ENCODE measurements at places on chromosomes 4 and X.

DNA sequence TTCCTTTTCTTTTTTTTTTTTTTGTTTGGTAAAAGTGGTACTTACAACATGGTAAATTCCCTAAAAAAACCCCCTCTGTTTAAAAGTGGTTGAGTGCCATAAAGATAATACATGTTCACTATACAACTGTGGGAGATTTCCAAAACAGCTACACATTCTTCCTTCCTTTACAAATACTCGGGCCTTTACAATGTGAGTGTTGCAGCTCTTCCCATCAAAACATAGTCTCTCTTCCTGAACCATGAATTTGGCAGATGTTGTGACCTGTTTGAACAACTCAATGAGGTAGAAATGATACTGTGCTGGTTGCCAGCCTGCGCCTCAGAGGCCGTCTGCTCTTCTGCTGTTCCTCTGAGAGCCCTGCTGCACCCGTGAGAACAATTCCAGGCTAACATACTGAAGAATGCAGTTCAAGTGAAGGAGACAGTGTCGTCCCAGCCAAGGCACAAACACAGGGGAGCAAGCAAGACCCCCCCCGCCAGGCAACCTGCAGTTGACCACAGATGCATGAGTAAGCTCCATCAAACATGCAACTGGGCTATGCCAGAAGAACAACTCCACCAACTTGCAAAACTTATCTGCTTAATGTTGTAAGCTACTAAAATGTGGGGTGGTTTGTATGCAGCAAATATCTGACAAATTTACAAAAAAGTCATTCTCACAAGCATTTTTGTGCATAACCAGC, 645.0 kb downstream of the PCDH7 start:
- DNase-seq: no peak

- no peak for DNase-seq
Observed at GRCh38 chrX:47206316-47206715, 12.2 kb upstream of the CDK16 start.

GRCh38 chr4:20995015-20995414, 294.8 kb downstream of the PACRGL start:
- DNase-seq: no peak

GRCh38 chrX:3717742-3718420, 4.4 kb upstream of the PRKX start:
- no peak for DNase-seq

GRCh38 chr4:184413261-184414046, 60.9 kb downstream of the IRF2 start:
- DNase-seq: no peak

DNA sequence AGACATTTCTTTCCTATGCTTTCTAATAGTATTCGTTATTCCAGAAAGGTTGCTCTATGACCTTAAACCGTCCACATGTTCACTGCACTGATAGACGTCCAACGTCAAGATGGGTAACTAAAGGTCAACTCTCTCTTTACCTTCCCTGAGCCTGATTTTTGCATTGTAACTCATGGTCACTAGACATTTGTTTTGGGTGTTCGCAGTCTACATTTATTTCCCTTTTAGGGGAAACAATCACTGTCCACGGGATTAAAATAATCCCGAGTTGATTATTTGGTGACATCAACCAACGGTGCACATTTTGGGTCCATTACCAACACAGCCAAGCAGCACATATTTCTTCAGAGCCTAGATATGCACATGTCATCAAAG, 540 bp upstream of the HADH start:
- no peak for DNase-seq

DNA sequence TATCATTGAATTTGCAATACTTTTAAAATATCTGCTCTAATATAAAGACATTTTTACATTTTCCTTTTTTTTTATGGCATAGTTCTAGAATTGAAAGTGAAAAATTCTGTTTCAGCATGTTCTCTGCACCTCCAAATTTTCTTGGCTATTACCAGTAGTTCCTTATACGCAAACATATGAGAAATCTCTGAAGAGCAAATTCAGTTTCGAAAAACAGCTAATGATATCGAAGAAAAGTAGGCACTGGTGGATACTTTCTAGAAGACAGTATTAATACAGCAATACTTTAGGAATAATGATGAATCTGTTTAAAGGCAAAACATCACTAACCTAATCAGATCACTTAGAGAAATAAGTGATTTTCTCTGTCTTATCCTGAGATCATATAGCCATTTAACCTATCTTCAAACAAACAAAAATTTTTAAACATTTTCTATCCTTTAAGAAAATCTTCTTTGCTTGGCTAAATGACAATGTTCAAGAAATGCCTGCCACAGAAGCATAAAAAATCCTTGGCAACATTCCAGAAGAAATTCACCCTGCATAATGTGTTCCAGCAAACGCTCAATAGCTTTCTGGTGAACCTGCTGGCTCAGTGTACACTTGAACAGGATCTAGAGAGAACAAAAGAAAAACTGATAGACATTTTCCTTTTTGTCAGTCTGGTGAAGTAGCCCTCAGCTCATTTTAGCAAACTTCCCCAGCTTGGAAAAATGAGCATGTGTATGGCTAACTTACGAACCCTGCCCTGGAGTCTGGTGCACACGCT, 51.2 kb upstream of the KLF3 start:
- DNase-seq: no peak

- DNase-seq: no peak
Observed at GRCh38 chr4:163878336-163879121, 384.0 kb downstream of the TMA16 start.

DNA sequence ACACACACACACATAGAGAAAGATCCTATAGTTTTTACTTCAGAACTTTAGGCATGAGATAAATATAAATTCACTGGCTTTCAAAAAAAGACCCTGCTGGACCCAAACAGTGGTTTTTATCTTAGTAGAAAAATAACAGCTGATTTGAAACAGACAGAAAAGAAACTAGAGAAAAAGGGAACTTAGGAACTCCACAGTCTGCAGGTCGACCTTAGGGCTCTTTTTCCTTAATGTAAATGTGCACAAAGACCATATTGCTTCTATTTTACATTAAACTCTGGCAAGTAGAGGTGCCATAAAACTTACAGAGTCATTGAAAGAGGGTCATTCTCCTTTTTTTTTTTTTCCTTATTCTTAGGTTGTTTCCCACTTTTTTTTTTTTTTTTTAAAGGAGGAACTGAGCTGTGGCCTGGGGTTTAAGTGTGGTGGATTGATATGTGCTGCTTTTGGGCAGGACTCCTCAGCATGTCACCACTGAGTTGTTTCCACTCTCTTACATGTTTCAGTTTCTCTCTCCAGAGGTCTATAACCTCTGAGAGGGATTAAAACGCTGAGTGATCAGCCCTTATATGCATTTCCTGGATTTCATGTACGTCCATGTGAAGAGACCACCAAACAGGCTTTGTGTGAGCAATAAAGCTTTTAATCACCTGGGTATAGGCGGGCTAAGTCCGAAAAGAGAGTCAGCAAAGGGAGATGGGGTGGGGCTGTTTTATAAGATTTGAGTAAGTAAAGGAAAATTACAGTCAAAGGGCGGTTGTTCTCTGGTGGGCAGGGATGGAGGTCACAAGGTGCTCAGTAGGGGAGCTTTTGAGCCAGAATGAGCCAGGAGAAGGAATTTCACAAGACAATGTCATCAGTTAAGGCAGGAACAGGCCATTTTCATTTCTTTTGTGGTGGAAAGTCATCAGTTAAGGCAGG, 70.8 kb upstream of the PACRGL start:
- no peak for DNase-seq

GRCh38 chrX:53511322-53511721, 77.2 kb upstream of the HSD17B10 start:
- no peak for DNase-seq

DNA sequence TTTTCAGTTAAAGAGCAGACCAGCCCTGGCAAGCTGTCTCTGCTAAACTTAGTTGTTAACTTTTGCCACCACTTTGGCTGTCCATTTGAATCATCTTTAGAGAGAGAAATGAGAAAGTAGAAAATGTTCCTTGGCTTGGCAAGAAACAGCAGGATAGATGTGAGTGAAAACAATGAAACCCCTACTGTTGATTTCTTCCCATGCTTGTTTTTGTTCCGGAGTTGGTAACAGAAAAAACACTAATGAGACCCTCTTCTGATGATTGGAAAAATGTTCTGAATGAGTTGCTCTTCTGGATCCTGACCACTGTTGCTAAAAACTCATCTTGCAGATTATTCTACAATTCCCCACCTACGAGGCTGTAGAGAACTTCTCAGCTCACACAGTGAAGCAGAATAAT, 203.3 kb downstream of the MAPK10 start:
- no peak for DNase-seq

DNA sequence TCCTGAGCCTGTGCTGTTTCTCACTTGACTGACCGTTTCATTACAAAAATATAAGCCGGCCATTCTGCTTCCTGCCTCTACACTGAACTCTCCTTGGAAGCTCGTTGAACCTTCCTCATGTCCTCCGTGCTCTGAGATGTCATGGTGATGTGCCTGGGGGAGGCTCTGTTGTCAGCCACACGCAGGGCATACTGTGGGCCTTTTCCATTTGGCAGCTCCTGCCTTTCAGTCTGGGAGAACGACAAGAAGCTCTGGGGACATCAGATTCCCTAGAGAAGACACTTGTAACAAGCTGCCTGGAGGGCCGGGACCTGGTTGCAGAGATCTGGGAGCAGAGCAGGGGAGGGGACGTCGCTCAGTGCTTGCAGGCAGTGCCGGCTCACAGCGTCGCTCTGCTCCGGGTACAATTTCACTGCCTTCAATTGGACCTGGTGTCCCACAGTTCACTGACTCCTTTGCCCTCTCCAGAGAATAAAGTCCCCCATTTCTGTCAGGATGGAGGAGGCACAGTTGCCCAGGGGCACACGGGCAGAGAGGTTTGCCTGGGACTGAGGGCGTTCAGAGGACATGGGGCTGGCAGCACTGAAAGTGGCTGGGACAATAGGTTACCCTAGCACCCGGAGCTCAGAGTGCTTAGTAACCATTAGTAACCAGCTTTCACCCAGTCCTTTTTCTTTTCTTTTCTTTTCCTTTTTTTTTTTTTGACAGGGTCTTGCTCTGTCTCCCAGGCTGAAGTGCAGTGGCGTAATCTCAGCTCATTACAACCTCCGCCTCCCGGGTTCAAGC, 19.1 kb upstream of the MECP2 start:
- DNase-seq: no peak

DNA sequence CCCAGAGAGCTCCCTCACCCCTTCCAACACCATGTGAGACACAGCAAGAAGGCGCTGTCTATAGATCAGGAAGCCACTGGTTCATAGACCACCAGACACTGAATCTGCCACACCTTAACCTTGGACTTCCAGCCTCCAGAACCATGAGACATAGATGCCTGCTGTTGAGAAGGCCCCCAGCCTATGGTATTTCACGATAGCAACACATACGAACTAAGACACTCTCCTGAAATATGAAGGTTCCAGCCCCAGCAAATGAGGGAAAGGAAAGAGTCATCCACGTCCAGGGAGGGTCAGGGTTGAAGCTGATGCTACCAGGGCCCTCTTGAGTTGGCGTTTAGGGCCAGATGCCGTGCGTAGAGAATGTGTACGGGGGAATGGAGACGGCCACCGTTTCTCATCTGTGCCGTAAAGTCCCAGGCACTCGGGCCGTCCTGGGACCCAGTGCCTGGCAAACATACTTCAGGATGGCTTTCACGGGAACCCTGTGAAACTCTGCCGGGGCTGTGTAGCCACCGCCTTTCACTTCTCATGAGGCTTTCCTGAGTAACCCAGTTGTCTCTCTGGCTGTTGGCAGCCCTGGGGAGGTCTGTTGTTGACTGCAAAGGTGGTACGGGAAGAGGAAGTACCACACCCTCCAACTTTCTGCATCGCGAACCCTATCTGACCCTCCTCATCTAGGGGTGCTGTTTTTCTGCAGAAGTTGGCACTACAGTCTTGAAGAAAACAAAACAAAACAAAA, 17.7 kb upstream of the P2RY8 start:
- no peak for DNase-seq

DNA sequence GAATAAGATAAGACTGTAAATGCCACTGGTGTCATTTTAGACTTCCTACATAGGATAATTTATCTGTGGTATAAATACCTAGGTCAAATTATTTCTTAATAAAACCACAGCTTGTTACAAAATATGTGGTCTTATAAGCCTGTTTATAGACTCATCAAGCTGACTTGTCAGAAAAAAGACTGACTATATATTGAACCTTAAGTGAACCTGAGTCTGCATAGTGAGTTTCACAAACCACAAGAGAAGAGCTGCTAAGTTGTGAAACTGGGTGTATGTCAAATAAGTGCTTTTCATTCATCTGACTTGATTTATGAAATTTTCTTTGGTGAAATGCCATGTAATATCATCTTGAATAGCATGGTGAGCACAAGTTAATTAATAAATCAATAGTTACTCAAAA, 48.4 kb upstream of the TMPRSS11A start:
- no peak for DNase-seq

GRCh38 chr4:172998527-172999469, 169.8 kb upstream of the GALNT7 start:
- DNase-seq: no peak

- DNase-seq: no peak
Observed at GRCh38 chr4:14400307-14400706, 602.0 kb upstream of the CPEB2 start.

- no peak for DNase-seq
Observed at GRCh38 chr4:104066533-104066932, 346.7 kb upstream of the TACR3 start.

DNA sequence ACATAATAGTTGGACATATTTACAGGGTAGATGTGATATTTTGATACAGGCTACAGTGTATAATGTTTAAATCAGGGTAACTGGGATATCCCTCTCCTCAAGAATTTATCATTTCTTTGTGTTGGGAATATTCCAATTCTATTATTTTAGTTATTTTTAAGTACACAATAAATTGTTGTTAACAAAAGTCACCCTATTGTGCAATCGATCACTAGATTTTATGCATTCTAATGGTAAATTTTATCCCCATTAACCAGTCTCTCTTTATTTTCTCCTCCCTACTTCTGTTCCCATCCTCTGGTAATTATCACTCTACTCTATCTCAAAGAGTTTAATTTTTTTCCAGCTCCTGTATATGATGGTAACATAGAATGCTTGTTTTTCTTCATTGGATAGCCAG, 1631.9 kb upstream of the PABPC4L start:
- no peak for DNase-seq

DNA sequence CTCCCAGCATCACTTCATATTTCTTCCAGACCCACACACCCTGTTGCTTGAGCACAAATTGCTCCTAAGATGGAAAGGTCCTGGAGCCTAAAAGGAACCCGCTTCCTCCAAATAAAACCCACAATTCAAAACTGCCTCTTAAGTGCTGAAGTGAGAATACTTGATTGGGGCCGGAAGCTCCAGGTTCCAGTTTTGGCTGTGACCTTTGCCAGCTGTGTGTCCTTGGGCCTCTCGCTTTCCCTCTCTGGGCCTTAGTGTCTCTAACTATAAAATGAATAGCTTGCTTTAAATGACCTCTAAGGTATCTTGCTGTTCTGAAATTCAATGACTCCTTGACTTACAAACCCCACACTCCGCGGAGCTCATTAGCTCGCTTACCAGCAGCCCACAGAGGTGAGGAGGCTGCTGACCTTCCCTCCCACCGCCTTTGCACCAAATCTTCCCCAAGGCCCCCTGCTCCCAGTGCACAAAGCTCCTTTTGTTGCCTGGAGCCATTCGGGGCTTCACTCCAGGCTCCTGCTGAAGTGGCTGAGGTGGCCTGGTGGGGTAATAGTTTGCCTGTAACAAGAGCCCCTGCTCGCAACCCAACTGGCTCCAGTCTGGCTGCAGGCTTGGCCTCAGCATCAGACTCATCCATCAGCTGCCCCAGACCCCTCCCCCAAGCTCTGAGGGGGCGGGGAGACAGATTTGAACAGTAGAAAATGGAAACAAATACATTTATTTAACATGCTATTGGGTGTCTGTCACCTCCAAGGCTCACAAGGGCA, 21.8 kb downstream of the STARD8 start:
- no peak for DNase-seq
